ENCODE measurements at places on chromosomes 3 and 15. TPM values are rescaled to one million over a fixed set of nuclear protein-coding genes. Genes with fewer than 3 reads are reported as not detected.

DNA sequence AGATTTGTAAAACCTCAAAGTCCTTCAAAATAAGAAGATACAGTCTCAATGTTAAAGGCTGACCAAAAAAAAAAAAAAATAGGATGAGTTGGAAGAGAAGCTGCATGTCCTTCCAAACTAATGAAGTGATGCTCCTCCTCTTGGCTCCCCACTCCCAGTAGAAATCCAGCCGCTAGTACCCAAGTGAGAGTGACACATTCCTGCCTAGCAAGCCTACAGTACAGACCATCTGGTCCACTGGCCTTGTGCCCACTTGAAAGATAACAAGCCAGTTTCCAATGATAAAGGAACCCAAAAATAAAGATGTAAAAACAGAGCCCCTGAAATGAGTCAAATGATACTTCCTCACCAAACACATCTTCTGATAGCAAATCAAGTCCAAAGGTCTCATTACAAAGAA, 258.7 kb upstream of the NSMCE3 start:
- no peak for DNase-seq

TM2D3 gene
- polyA plus RNA-seq: 66.0 TPM

RPL15 gene
- 2,171 TPM for polyA plus RNA-seq

GRCh38 chr3:170159459-170159858, 22.1 kb downstream of the PHC3 start:
- no peak for DNase-seq

GOLGA8Q gene
- polyA plus RNA-seq: 1.0 TPM

ROPN1 gene
- polyA plus RNA-seq: not detected

LTF gene
- polyA plus RNA-seq: 2.8 TPM

DNA sequence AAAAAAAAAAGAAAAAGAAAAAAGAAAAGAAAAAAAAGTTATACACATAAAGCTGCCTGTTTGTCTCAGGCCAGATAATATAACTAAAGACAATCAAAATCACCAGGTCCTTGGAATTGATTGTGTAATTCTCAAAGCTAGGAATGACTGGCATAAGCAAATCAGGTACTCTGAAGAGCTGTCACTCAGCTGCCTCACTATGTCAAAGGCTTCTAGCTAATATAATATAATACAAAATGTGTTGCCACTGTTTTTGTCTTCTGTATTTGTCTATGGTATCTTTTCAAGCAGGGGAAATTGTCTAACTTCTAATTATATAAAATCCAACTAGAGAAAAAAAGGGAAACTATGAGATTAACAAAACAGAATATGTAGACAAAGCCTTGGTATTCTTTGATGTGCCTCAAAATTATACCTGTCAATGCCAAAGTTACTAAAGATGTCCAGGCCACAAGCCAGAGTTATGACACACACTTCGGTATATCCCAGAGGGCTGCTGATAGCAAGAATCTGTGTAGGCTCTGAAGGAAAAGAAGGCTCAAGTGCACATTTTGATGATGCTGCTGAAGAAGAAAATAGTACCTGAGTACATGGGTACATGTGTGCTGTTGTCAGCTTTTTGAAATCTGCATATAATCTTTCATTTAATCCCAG, 37.0 kb upstream of the NR2E3 start:
- no peak for DNase-seq

DNA sequence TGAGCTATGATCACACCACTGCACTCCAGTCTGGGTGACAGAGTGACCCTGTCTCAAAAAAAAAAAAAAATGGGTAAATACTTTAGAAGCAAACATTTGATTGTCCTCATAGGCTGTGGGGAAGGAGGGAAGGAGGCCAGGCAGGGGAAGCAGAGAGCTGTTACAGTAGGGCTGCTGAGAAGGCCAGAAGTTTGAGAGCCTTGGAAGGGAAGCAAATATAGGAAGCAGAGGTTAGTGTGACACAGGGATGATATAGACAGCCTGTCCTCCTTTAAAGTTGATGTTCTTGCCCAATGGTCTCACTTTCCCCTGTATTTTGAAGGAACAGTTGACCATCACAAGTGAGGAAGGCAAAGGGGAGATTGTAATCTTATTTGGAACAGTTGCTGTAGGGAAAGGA, 5.3 kb upstream of the ALPK3 start:
- no peak for DNase-seq

FEZF2 gene
- not detected for polyA plus RNA-seq
